Esophagus squamous epithelium (tissue), 5 donors: ENCODE measurements at places on chromosomes 4 and X.

GRCh38 chrX:87528487-87528886 is 10.9 kb downstream of the KLHL4 start:
- no peak for DNase-seq

DNA sequence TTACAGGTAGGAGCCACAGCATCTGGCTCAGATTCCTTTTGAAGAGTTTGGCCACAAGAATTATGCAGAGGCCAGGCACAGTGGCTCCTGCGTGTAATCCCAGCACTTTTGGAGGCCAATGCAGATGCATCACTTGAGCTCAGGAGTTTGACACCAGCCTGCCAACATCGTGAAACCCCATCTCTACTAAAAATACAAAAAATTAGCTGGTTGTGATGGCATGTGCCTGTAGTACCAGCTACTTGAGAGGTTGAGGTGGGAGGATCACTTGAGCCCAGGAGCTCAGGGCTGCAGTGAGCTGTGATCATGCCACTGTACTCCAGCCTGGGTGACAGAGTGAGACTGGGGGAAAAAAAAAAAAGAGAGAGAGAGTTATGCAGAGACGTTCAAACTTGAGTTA is 53.0 kb downstream of the MID1IP1 start:
- no peak for DNase-seq

- no peak for DNase-seq
Measured at GRCh38 chr4:140711910-140712309, 44.3 kb downstream of the TBC1D9 start.

DNA sequence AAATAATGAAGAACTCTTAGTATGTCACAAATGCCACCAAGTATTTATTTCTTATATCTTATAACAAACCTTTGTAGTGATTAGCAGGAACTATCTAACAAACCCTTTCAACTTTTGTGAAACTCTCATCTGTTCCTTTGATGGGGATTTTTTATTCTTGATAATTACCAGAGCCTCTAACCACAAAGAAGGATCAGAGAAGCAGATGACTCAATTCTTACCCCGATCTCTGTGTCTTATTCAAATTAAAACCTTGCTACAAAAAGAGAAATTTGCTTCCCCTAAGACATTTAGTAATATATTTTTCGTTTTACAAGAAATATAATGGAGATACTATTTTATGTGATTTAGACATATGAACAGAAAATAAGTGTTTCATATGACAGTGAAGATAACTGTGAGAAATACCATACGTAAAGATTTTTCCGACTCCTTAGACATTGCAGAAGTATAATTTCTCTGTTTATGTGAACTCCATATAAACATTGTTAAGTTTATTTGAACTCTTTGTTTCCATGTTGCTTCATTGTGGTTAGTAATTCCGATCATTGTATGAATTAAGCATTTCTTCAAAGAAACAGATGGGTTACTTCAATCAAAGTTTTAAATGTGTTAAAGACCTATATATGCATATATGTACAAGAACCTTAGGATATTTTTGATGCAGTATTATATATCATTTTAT is 205.4 kb downstream of the CFAP299 start:
- no peak for DNase-seq

DNA sequence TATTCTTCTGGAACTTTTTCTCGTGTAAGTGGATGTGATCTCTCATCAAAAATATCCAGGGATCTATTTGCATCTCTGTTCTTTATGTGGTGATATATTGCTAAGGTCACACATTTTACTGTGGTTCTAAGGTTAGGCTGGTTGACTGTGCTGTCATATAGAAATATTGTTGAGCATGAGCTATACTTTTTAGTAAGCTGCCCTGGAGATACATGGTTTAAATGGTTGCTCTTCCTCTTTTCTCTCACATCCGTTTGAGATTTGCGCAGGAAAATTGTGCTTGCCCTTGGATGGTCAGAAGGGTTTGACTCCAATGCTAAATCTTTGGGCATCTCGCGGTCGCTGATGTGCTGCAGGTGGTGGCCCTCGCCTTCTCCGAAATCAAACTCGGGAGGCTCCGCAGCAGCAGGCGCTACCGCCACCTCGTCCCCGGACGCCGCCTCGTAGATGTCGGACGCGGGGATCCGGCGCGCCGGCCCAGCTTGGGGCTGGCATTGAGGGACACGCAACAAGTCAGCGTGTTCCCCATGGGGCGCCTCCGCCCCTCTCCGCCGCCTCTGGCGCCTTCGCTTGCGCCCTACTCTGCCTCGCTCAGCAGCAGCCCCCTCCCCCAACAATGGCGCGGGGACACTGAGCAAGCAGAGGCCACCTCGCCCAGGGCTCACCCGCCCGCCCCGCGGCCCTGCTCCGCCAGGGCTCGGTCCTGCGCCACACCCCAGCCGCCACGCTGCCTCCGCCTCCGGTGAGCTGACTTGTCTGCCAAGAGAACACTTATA is 154.5 kb downstream of the MSN start:
- no peak for DNase-seq
